ENCODE measurements at places on chromosomes 3 and 15.

GRCh38 chr3:29140666-29141065, 140.2 kb upstream of the RBMS3 start:
- no peak for DNase-seq

DNA sequence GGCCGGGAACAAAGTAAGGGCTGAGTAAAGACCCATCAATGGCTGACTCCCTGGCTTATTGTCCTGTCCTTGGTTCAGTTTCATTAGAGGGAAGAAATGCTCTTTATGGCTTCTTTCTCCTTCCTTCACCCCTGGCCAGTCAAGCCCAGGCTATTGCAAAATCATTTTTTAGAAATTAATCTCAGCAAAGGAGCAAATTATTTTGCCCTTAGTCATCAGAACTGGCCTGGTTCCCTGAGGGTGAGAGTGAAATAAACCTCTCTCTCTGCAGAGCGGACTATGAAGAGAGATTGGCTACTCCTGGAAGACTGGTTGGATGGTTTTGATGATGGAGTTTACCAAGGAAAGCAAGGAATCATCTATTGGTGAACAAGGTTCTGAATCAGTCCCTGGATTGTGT, 52.7 kb upstream of the OXTR start:
- no peak for DNase-seq

GRCh38 chr15:59567324-59567723, 44.3 kb upstream of the GCNT3 start:
- no peak for DNase-seq

GRCh38 chr3:117719316-117719926, 1009.8 kb downstream of the TUSC7 start:
- no peak for DNase-seq

- DNase-seq = no peak
Measured at GRCh38 chr3:106380232-106380631, 511.4 kb upstream of the CBLB start.

- DNase-seq = no peak
Measured at GRCh38 chr3:150308037-150308319, 100.1 kb upstream of the TSC22D2 start.

GRCh38 chr3:56775445-56775837, 26.3 kb downstream of the ARHGEF3 start:
- no peak for DNase-seq

- no peak for DNase-seq
Measured at GRCh38 chr3:152491922-152492321, 223.2 kb downstream of the MBNL1 start.

- no peak for DNase-seq
Measured at GRCh38 chr15:62781081-62781497, 261.5 kb upstream of the TPM1 start.

DNA sequence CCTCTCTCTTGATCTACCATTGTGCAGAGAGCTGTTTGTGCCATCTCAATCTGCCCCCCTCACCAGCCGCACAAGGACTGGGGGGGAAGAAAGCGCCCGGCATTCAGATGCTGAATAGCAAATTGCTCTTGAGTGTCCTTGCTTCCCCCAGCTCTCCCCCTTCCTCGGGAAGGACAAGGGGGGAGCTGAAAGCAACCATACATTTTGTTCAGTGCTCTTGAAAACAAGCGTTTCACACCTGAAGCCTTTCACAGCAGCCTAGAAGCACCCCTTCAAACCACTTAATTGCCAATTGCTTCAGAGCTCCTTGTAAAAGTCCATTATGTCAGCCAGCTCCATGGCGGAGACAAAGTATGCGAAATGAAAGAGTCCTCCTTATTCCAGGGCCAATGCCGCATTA, 540.1 kb downstream of the NR2F2 start:
- DNase-seq = no peak

DNA sequence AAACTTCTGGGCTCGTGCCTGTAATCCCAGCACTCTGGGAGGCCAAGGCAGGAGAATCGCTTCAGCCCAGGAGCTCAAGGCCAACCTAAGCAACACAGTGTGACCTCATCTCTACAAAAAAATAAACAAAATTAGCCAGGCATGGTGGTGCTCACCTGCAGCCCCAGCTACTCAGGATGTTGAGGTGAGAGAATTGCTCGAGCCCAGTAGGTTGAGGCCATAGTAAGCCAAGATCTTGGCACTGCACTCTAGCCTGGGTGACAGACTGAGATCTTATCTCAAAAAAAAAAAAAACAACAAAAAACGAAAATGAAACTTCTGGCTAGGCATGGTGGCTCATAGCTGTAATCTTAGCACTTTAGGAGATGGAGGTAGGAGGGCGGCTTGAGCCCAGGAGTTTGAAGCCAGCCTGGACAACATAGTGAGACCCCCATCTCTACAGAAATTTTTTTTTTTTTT, 53.7 kb downstream of the PIK3CB start:
- DNase-seq = no peak

DNA sequence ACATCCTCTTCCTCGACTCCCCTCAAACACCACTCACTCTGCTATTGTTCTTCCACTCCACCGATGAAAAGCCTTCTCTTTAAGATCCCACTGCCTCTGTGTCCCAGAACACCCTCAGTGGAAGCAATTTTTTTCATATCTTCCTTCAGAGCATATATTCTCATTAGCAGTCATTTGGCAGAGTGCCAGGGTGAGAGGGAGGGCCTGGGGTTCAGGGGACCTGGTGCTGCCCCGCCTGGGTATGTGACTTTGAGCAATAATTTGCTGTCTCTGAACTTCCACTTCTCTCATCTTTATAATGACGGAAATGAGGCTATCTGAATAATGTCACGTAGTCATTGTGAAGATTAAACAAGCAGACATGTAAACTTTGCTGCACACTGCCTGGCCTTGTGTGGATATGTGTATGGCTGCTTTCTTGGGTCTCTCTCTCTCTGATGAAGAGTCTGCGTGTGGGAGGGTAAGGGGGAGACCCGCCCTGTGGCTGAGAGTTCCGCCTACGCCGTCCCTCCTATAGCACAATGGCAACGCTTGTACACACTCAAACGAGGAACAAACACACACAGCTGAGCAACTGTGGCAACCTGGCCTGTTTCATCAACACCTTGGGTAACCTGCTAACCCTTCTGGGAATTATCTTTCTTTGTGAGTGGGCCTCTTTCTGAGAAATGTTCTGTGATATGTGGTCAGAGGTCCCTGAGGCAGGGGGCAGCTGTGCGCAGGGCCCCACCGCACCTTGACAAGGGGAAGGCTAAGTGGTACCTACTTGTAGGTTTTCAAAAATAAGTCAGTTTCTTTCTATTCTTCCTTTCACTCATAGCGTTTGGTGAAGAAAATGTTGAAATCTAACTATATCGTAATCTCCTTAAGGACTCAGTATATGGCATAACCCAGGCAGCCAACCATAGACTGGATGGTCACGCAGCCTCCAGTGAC, 369.8 kb downstream of the SV2B start:
- peak; percentile 58 for DNase-seq

DNA sequence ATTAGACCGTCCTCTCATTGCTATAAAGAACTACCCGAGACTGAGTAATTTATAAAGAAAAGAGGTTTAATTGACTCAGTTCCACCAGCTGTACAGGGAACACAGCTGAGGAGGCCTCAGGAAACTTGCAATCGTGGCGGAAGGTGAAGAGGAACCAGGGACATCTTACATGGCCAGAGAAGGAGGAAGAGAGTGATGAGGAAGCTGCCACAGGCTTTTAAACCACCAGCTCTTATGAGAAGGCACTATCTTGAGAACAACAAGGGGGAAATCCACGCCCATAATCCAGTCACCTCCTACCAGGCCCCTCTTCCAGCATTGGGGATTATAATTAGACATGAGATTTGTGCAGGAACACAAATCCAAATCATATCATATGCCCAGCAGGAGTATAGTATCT, 138.5 kb downstream of the ALCAM start:
- no peak for DNase-seq

GRCh38 chr3:66744521-66744920, 243.7 kb upstream of the LRIG1 start:
- DNase-seq = no peak

- DNase-seq = no peak
Measured at GRCh38 chr3:14494973-14495300, 45.2 kb downstream of the GRIP2 start.

DNA sequence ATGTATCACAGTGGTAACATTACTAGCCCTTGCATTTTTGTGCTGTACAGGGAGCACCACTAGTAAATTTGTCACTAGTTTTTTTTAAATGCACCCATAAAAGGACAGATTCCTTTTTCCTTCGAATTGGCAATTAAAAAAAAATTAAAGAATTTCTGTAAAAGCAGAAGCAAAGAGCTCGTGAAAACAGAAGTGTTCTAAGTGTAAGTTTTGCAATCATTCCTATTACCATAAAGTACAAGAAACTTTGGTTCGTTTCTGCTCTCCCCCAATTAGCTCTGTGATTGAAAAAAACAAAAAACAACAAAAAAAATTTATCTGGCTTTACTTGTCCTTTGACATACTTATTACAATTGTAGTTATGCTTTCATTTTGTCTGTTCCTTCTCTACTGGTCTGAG, 5.3 kb downstream of the SERP1 start:
- DNase-seq = no peak

- DNase-seq = no peak
Measured at GRCh38 chr3:122067214-122067550, 12.0 kb downstream of the CD86 start.

- no peak for DNase-seq
Measured at GRCh38 chr3:126487151-126487771, 11.6 kb upstream of the ZXDC start.

GRCh38 chr15:88995449-88995848, 82.3 kb upstream of the MFGE8 start:
- no peak for DNase-seq

- no peak for DNase-seq
Measured at GRCh38 chr15:69444686-69445085, 7.9 kb upstream of the RPLP1 start.

DNA sequence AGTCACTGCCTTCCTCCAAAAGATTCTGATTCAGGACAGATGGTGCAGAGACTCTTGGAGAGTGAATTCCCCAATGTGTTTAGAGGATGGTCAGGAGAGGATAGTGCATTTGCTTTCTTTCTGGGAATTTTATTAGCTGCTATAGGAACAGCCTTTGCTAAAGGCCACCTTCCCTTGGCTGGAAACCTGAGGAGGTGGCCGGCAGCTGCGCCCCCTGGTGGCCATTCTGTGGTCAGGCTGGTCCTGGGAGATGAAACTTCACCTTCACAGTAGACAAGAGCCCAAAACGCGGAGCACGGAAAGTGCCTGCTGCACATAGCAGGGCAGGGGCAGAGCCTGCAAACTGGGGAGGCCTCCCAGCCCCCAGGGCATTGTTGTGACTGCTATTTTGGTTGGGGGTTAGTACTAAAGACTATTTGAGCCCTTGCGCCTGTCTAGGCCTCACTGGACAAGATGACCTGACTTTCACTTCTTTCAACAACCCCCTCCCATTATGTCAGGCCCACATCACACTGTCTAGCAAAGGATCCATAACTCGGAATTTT, 34.3 kb downstream of the SEC22C start:
- peak; percentile 48 for DNase-seq

DNA sequence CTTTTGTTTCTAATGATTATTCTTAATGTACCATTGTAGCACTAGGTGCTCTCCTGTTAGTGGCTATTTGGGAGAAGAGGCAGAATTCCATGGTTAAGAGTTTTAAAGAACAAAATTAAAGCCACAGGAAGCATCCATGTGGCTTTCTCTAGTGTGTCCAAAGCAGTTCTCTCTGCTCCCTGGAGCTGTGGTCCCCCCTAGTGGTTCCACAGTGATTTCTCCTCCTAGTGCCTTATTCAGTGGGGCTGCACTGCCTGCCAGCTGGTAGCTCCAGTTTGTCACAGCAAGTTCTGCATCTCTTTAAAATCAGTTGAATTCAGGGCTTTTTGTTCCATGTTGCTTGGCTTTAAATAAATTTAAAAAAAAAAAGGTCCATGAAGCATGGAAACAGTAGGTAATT, 39.6 kb upstream of the FAM98B start:
- DNase-seq = no peak

DNA sequence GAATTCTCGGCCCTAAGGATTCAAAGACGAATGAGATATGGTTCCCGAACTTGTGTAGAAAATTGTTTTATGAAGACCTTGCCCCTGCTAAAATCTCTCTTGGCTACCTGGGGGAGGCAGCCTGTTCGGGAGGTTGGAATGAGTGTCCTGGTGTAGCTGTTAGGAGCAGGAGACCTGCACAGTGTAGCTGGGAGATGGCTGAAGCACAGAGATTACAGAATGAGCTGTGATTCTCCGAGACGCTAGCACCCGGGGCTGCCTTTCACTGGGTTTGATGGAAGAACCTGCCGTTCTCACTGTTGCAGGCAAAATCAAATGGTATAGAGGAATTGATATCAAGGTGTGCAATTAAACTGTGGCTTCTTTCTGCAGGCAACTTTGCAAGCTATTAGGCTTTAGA, 68.0 kb downstream of the TRAK1 start:
- DNase-seq = no peak

- DNase-seq = no peak
Measured at GRCh38 chr3:169455472-169455871, 208.0 kb downstream of the MECOM start.

DNA sequence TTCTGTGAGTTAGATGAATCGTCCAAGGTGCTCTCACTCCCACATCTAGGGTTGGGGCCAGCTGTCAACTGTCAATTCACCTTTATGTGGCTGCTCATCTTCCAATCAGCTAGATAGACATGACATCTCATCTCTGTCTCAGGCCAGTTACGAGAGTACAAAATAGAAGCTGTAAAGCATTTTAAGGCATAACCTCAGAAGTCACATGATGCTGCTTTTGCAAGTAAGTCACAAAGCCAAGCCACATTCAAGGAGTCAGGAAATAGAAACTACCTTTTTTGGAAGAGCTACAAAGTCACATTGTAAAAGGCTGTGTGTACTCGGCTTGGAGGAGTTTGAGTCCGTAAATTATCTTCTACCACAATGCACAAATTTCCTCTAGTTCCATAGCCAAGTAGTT, 5.1 kb upstream of the CCR1 start:
- no peak for DNase-seq

DNA sequence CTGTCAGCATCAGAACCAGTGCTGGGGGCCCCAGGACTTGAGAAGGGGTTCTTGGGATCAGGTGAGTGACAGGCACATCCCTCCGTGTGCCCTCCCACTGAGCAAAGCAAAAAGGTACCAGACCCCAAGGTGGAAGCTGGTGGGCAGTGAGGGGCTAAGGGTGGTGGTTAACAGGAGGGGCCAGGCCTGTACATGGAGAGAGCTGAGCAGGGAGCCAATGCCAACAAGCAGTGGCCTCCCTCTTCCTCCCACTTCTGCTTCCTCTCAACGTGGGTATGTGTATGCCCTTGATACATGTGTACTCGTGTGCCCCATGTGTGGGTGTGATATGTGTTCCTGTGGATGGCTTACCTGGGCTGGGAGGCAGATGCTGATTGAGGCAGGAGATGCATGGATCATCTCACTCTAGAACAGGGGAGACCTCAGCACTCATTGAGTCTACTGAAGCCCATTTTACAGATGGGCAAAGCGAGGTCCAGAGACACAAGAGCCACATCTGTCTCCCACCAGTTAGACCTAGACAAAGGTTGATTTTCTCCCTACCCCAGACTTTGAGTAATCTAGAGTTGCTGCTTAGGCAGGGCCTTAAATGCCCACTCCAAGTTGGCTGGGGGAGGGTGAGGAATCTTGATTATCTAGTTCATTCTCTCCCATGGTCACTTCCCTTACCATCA, 945 bp downstream of the VIPR1 start:
- DNase-seq = no peak
